Stimulated activated CD8-positive, alpha-beta memory T cell treated with anti-CD3 and anti-CD28 coated beads, Interleukin-12 subunit alpha, Interleukin-12 subunit beta, amount 100 ng/mL, for 1 hour (primary cell): ENCODE measurements at places on chromosomes 3 and 15.

DNA sequence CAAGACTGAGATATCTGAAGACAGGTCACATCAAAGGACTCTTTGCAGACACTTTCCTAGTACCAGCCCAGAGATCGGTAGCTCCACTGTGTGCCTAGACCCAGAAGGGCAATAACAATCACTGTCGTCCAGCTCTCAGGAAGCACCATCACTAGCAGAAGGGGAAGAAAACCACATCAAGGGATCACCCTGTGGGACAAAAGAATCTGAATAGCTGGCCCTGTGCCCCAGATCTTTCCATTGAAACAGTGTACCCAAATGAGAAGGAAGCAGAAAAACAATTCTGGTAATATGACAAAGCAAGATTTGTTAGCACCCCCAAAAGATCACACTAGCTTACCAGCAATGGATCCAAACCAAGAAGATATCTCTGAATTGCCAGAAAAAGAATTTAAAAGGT lies 404.4 kb upstream of the NECTIN3 start:
- no peak for DNase-seq

DNA sequence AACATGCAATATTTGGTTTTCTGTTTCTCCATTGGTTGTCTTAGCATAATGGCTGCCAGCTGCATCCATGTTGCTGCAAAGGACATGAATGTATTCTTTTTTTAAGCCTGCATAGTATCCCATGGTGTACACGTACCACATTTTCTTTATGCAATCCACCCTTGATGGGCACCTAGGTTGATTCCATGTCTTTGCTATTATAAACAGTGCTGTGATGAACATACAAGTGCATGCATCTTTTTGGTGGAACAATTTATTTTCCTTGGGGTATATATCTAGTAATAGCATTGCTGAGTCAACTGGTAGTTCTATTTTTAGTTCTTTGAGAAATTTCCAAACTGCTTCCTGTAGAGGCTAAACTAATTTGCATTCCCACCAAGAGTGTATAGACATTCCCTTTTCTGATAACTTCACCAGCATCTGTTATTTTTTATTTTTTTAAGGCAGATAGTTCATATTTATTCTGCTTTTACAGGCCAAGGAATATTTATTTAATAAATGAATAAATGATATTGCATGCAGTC lies 62.4 kb upstream of the NPHP3 start:
- no peak for DNase-seq

DNA sequence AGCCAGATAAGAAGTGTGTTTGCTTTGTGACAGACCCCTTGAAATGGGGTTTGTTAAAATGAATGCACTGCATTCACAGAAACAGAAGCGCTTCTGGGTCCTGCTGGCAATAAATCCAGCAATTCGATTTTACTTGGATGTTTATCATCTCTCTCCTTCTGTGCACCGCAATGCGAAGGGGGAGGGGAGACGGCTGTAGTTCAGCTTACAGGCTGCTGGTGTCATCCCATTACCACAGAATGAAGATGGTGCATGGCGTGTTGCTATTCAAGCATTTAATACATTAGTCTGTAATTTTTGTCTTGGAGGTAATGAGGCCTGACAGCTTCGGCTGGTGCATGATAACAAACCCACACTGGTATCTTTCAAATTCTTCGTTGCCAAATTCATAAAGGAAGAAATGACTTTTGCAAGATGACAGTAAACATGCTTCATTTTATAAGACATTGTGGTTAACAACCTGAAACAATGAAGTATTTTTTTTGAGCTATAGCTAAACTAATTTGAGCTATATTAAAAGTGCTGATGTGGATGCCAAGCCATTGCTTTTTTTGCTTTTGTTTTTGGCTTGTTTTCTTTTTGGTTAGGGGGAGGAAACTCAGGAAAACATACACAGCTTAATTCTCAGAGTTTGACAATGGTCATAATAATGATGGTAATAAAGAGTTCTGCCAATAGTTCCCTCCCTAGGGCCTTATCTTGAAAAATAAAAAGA lies 418.3 kb downstream of the OTOL1 start:
- DNase-seq = no peak

DNA sequence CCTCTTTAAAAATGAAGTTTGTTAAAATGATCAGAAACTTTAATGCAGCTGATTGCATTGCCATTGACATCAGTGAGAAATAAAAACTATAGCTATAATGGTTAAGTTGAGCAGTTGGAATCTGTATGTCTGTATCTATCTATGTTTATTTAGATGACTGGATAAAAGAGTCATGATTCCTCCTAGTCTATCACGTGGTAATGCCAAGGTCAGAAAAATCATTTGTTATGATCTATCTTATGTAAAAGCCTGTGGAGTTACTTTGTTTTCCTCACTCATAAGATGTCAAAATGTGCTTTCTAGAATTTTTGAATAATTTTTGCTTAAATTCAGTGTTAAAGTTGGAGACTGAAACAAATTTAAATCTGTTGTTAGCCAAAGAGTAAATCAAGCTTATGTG lies 63.3 kb downstream of the MBNL1 start:
- DNase-seq = no peak

DNA sequence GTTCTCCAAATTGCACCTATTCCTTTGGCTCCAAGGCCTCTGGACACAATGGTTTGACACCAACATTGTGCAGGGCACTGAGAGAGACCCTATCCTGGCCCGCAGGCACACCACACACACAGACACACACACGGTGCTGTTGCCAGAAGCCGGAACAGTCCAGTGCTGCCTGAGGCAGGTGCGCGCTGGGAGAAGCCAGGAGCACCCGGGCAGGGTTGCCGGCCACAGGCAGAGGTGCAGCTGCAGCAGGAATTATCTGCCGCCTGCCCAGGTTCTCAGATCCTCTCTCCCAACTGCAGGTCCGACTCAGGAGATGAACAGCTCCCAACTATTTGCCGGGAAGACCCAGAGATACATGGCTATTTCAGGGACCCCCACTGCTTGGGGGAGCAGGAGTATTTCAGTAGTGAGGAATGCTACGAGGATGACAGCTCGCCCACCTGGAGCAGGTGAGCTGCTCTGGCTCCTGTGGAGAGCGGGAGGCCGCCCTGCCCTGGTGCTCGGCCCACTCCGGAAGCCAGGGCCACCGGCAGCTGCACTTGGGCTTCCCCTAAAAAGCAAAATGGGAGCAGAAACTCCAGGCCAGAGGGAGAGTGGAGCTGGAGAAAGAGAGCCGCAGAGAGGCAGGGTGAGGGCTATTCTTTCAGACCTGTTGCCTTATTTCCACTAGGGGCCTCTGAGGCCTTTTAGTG lies 42.9 kb downstream of the CHDH start:
- no peak for DNase-seq

- DNase-seq = no peak
Measured at GRCh38 chr3:176172492-176172891, 1024.8 kb downstream of the TBL1XR1 start.

GRCh38 chr3:184637705-184638104 lies 74.2 kb downstream of the MAGEF1 start:
- no peak for DNase-seq

DNA sequence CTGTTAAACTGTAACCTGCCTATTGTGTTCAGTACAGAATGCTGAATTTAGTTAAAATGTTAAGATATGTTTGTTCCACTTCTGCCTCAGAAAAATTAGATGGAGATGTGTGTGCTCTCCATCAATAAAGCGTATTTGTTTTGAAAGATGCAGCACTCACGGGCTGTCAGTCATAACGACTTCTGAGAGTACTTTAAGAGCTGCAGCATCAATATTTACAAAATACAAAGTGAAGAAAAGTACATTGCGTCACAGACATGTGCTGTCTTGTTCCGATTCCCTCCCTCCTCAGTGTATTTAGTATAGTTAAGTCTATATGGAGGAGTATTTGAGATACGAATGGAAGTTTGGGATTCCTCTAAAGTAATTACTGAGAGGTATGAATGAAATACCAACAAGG lies 166.6 kb downstream of the BBX start:
- DNase-seq = no peak

GRCh38 chr3:142275856-142276255 lies 50.5 kb upstream of the GK5 start:
- no peak for DNase-seq

DNA sequence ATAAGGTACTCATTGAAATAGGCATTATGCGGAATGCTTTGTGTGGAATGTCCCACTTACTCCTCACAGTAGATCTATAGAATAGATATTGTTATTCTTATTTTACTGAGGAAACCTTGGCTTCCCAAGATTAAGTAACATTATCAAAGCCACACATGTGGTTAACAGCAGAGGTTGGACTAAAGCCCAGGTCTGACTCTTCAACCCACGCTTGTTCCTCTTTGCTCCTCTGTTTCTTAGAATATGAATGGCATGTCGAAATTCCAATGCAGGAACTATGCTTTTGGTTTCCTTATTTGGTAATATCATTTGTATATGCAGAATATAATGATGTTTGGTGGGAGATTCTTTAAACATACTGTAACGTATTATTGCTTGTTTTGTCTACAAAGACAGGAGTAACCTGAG lies 818.8 kb upstream of the LMCD1 start:
- DNase-seq = no peak

- no peak for DNase-seq
Measured at GRCh38 chr15:51908316-51908715, 63.3 kb downstream of the LEO1 start.

GRCh38 chr15:32908872-32909271 lies 191.1 kb downstream of the GREM1 start:
- no peak for DNase-seq

DNA sequence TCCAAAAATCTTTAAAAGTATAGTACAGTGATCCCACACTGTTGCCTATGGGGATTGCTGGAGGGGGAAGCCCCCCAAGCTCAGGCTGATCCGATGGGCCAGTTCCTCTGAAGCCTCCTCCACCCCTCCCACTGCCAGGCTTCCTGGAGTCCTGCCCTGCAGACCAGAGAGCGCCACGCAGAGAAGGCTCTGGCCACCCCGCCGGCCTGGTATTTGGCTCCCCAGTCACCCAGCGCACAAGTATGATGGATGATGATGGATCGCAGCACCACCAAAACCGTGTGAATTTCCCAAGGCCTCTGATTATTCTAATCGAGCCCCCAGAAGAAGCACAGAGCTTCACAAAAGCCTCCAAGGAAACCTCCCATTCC lies 259.0 kb downstream of the MECOM start:
- DNase-seq = no peak

DNA sequence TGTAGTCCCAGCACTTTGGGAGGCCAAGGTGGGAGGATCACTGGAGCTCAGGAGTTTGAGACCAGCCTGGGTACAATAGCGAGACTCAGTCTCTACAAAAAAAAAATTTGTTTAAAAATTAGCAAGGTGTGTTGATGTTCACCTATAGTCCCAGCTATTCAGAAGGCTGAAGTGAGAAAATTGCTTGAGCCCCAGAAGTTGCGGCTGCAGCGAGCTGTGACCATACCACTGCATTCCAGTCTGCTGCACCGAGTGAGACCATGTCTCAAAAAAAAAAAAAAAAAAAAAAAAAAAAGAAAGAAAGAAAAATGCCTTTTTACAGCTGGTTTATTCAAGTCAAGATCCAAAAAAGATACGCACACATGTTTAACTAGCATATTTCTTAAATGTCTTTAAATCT lies 17.0 kb upstream of the MUC20 start:
- no peak for DNase-seq

- peak; percentile 8 for DNase-seq
Measured at GRCh38 chr3:142180761-142181362, 31.5 kb upstream of the TFDP2 start.

- DNase-seq = no peak
Measured at GRCh38 chr15:66405007-66405406, 18.3 kb downstream of the MAP2K1 start.

DNA sequence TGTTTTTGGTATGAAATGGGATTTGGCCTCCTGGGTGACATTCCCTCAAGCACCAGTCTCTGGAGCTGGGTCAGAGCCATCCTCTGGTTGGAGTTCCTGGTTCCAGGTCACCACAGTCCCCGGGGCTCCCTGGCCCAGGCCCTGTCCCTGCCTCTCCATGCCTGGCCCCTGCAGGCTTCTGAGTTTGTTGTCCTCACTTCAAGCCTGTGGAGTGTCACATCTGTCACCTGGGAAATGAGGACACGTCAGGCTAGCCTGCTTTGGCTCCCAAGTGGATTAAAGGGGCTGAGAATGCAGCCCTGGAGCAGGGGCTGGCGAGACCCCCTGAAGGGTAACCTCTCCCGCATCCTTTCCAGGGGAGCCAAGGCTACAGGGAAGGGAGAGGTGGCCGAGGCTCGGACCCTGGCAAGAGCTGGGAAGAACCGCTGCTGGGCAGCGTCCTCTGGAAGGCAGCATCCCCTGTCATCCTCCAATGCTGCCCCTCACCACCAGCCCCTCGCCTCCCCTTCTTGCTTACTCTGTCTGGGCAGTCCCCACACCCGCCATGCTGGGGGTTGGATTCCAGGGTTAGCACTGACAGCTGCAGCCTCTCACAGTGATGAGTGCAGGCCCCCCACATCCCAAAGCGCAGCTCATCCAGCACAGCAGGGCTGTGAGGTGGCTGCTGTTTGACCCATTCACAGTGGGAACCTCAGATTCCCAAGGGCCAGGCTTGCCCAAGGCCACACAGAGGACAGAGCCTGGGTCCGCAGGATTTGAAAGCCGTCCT lies 75.5 kb upstream of the IQSEC1 start:
- no peak for DNase-seq

GRCh38 chr3:117600666-117601065 lies 891.1 kb downstream of the TUSC7 start:
- no peak for DNase-seq

GRCh38 chr3:86723433-86723832 lies 267.5 kb downstream of the VGLL3 start:
- DNase-seq = no peak

DNA sequence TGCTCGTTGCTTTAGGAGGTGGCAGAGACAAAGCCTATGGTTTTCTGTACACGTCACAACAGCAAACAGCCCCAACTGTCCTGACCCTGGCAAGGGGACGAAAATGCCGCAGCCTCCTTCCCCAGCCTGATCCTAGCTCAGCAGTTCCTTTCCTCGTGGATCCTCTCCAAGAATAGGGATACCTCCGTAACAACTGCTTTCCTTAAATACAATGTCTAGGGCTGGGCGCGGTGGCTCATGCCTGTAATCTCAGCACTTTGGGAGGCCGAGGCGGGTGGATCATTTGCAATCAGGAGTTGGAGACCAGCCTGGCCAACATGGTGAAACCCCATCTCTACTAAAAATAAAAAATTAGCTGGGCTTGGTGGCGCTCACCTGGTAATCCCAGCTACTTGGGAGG lies 17.0 kb downstream of the MAP6D1 start:
- DNase-seq = no peak
